ENCODE measurements at places on chromosomes 12 and 14. TPM values are rescaled to one million over a fixed set of nuclear protein-coding genes. Genes with fewer than 3 reads are reported as not detected.

Gene SLC2A14
- total RNA-seq = 6.6 TPM

Gene A2M
- 2,807 TPM for total RNA-seq

Gene SRRM4
- not detected for total RNA-seq

Gene PLXNC1
- total RNA-seq = 11.2 TPM

Gene SOAT2
- 14.9 TPM for total RNA-seq

Gene STAC3
- total RNA-seq = 0.14 TPM

Gene PROX2
- not detected for total RNA-seq

Gene NYNRIN
- total RNA-seq = 1.1 TPM

Gene TSPAN19
- total RNA-seq = not detected

Gene PLEKHG7
- not detected for total RNA-seq

Gene C12orf50
- total RNA-seq = not detected

Gene KRT72
- not detected for total RNA-seq

Gene PRICKLE1
- not detected for total RNA-seq

Gene RTN1
- 0.20 TPM for total RNA-seq

Gene UBC
- total RNA-seq = 805 TPM

Gene SRGAP1
- 1.6 TPM for total RNA-seq

Gene STRN3
- 135 TPM for total RNA-seq

Gene TBX3
- 17.2 TPM for total RNA-seq

Gene NIN
- 11.6 TPM for total RNA-seq

Gene CAPS2
- total RNA-seq = not detected

Gene CCDC198
- 0.69 TPM for total RNA-seq

Gene PTPN6
- total RNA-seq = 10.6 TPM

Gene MIP
- total RNA-seq = not detected

Gene SCNN1A
- total RNA-seq = 1.5 TPM

Gene LMNTD1
- not detected for total RNA-seq

Gene CELA1
- not detected for total RNA-seq

Gene GNB3
- 0.17 TPM for total RNA-seq

Gene RFX4
- total RNA-seq = not detected

Gene HECTD4
- total RNA-seq = 13.7 TPM

Gene SIX6
- total RNA-seq = not detected

Gene SVOP
- not detected for total RNA-seq

Measured in HepG2 (cell line).